ENCODE measurements at places on chromosomes 13 and 19.

- DNase-seq, result no peak
Observed at GRCh38 chr13:59728896-59729545, 434.7 kb downstream of the DIAPH3 start.

GRCh38 chr13:112674412-112675365, 15.1 kb upstream of the ATP11A start:
- DNase-seq, result peak; percentile 19

DNA sequence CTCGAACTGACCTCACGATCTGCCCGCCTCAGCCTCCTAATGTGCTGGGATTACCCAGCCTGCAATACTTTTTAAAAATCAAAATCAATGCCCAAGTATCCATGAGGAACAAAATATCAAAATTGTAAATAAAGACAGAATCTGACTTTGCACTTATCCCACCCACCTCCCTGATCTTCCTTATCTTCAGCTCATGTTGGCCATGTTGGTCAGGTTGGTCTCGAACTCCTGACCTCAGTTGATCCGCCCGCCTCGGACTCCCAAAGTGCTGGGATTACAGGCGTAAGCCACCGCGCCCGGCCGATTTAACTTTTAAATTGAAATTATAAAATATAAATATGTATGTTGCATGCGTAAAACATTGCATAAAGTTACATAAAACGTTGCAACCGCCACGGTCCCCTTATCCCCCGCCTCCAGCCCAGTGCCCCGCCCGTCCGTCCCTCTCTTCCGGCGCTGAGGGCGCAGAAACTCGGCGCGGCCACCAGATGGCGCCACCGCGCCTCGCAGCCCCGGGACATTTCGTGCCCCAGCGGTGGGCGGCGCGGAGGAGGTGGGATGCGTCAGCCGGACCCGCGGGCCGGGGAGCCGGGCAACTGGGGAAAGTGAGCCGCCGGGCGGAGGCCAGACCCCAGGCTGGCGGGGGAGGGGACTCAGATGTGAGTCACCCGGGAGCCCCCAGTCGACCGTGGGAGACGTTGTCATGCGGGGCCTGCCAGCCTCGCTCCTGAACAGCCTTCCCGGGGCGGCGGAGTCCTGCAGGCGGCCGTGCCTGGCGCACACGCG, 1.5 kb upstream of the GADD45B start:
- peak; percentile 83 for DNase-seq

GRCh38 chr19:51259348-51260245, 8.7 kb downstream of the SIGLECL1 start:
- peak; percentile 64 for DNase-seq

DNA sequence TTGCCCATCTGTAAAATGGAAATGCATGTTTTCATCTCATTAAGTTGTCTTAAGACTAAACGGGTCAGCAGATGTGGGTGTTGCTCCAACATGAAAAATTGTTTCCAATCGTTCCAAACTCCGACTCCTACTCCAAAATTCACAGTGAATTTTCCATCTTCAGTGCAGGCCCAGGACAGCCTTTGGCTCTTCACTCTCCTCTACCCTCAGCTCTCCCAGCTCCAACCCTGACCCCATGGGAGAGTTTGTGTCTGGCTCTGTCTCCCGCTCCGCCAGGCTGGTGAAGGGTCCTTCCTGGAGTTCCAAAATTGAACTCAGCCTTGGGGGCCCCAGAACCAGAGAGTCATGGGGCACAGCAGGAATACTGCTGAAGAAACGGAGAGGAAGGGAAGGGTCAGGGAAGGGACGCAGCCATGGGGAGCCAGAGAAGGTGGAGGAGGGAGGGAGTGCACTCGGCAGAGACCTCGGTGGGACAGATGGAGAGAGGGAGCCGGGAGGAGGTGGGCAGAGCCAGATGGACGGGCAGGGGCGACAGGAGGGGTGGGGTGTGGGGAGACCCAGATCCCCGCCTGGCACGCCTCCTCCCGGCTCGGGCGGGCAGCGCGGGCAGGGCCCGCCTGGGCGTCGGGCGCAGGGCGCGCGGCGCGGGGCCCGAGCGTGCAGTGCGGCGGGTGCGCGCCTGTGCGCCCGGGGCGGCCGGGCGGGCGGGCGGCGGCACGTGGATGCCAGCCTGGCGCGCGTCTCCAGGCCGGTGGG, 45.6 kb downstream of the CELF5 start:
- no peak for DNase-seq

- DNase-seq, result no peak
Observed at GRCh38 chr13:43268632-43269031, 245.2 kb downstream of the DNAJC15 start.

- no peak for DNase-seq
Observed at GRCh38 chr19:48833977-48834376, 2.3 kb downstream of the HSD17B14 start.

DNA sequence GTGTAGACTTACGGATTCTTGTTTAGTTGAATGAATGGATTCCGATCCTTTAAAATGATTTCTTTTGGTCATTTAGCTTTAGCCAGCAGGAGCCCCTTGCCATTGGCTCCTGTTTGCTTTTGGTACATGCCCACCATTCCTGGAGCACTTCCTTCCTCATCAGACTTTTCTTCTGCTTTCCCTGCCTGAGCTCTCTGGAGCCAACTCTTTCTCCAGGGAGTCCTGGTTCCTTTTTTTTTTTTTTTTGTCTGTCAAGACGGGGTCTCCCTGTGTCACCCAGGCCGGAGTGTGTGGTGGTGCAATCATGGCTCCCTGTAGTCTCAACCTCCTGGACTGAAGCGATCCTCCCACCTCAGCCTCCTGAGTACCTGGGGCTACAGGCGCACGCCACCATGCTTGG, 37.8 kb downstream of the SMARCA4 start:
- DNase-seq, result no peak

DNA sequence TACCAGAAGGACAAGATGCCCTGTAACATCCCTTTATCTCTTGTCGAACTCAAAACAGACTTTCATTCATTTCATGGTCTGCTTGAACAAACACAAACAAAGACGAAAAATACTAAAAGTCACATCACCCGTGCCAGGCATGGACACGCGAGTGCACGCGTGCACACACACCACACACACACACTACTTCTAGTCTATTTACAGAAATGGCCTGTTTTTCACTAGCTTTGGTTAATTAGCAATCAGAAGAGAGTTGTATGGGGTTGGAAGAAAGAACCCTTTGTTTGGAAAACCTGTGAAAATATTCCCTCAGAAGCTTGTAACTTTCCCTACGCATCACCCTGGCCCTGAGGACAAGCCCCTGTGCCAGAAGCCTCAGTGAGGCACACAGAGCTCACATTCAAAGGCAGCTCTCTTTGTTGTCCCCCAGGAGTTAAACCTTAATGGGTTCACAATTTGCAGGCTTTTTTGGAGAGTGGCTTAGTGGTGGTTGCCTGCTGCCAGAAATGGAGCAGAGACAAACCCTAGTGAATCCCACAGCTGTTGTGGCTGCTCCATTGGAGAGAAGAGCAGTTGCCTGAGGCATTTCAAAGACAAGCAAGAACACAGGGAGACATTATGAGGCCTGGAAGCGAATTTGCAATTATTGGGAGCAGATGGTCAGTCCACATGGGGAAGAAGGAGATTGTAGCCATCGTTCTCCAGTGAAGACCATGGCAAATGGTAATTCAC, 55.9 kb downstream of the STARD13 start:
- no peak for DNase-seq

GRCh38 chr13:71503781-71504180, 363.2 kb downstream of the DACH1 start:
- no peak for DNase-seq

DNA sequence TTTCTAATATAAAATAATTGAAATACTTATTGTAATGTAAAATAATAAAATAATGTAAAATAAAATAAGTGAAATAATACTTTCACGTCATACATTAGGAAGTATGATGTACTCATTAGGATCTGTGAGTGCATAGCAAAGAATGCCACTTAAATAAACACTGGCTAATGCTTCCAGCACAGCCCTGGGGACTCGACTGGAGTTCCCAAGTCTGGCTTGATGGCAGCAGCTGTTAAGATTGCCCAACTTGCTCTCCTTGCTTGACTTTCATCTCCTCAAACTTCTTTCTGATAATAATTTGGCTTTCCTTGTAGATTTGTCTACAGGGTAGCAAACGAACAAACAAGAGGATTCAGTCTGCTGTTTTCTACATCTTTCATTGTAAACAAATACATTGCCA, 191.9 kb downstream of the COG6 start:
- DNase-seq, result no peak

GRCh38 chr19:46974181-46974580, 45.5 kb upstream of the NPAS1 start:
- DNase-seq, result no peak

- peak; percentile 83 for DNase-seq
Observed at GRCh38 chr19:1079566-1080111, 12.7 kb downstream of the ARHGAP45 start.

DNA sequence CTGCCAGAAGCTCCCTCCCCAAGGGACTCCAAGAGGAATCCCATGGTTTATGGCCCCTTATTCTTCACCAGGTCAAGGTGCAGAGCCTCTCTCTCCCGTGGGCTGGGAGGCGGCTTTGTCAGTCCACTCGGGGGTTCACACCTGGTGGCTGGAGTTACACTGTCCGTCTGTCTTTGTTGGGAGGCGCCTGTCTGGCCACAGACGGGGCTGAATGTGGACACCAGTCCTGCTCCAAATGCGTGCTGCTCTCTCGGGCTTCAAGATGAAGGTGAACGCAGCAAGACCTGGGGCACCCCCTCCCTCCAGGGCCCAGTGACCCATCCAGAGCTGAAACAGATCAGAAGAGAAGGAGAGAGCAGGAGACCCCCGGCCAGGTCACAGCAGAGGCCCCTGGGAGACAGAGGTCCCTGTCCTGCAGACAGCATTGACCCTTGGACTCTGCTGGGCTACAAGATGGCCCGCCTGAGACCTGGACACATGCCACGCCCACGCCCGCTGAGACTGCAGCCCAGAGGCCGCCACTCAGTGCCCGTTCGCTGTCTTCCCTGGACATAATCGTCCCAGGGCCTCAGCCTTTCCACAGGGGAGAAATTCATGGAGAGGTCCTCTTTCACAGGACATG, 29.9 kb upstream of the TUBGCP3 start:
- DNase-seq, result no peak

GRCh38 chr13:20924758-20925394, 22.3 kb upstream of the XPO4 start:
- peak; percentile 84 for DNase-seq

DNA sequence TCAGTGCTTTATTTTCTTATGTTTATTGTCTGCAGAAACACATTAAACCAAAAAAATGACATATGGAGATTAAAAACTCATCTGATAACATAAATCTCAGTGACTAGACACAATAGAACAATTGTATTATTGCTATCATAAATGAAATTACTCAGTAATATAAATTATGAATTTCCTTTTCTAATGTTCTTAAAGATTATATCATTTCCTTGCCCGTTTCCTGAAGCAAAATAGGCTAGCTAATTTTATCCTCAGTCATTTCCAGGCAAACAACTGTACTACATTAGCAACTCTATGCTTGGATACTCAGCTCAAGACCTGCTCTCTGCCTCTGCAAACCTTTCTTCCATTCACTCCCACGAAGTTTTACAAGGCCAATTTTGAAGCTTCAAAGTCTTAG, 61.2 kb downstream of the RFC3 start:
- DNase-seq, result no peak

GRCh38 chr13:101915755-101916107, 463.3 kb downstream of the ITGBL1 start:
- DNase-seq, result no peak

- DNase-seq, result peak; percentile 66
Observed at GRCh38 chr19:35135389-35135909, 590 bp upstream of the LGI4 start.

DNA sequence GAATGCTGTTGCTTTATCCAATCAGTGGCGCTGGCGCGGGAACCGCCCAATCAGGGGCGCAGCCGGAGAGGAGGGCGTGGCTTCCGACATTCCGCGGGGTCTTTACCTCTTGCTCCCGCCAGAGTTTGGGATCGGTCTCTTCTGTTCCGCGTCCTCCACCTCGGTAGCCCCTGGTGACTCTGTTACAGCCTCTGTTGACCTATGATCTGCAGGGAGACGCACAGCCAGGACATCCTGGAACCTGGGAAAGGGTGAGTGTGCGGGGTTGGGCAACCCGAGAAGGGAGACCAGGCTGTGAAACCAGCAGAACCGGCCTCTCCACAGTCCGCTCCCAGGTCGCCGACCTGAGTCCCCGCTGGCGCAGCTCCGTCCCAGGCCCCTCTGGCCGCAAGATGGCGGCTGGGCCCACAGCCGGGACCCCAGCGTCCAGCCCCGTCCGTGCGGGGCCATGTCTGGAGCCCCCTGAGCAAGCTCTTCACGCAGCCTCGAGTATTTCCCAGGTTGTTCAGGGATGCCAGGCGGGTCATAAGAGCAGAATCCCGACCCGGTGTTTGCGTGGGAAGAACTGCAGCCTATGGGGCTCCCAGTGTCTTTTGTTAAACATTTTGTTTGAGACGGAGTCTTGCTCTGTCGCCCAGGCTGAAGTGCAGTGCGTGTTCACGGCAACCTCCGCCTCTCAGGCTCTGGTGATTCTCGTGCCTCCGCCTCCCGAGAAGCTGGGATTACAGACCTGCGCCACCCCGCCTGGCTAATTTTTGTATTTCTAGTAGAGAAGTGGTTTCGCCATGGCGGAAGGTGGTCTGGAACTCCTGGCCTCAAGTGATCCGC, 4.4 kb upstream of the ZNF681 start:
- DNase-seq, result peak; percentile 83

DNA sequence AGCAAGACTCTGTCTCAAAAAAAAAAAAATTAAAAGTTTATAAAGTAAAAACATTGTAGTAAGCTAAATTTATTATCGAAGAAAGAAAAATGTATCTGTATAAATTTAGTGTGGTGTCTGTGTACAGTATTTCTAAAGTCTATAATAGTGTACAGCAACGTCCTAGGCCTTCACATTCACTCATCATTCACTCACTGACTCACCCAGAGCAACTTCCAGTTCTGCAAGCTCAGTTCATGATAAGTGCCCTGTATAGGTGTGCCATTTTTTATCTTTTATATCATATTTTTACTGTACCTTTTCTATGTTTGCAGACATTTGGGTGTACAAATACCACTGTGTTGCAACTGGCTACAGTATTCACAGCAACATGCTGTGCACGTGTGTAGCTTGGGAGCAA, 118.1 kb downstream of the TNFRSF19 start:
- DNase-seq, result no peak

GRCh38 chr13:38577048-38577447, 109.8 kb upstream of the FREM2 start:
- no peak for DNase-seq

DNA sequence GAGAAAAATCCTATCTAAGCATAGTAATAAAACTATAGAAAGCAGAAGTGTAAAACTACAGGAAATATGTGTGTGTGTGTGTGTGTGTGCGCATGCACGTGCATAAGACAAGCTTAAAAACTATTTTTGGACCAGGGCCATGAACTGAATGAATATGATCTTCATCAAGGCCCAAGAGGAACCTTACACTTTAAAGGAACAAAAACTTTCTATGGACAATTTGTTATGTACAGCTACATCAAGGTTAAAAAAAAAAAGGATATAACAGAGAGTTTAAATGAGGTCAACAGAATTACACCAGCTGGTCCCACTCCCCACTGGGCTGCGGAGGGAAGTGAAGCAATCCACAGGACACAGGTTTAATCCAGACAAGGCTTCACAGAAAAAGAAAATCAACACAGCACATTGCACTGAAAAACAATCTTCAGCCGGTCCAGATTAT, 151.1 kb downstream of the LHFPL6 start:
- DNase-seq, result no peak

GRCh38 chr19:14764401-14764800, 14.0 kb downstream of the ADGRE2 start:
- no peak for DNase-seq

GRCh38 chr19:14632286-14632685, 42.4 kb downstream of the ADGRE3 start:
- no peak for DNase-seq

All from activated CD4-positive, alpha-beta T cell treated with anti-CD3 and anti-CD28 coated beads, Interleukin-2, amount 10 ng/mL, durations not matched to agents 7 days and 5 days (primary cell).